Activated CD4-positive, alpha-beta memory T cell treated with anti-CD3 and anti-CD28 coated beads, Interleukin-2, amount 10 ng/mL, durations not matched to agents 7 days and 5 days (primary cell): ENCODE measurements at places on chromosomes 2 and 18. TPM values are rescaled to one million over a fixed set of nuclear protein-coding genes. Genes with fewer than 3 reads are reported as not detected.

EGR4 gene
- not detected for total RNA-seq

ABHD1 gene
- 0.13 TPM for total RNA-seq

HOXD13 gene
- total RNA-seq, result not detected

GRCh38 chr2:207617011-207617671 lies 8.1 kb downstream of the METTL21A start:
- no peak for DNase-seq

- no peak for DNase-seq
Measured at GRCh38 chr18:41992703-41993102, 37.7 kb downstream of the PIK3C3 start.

DNA sequence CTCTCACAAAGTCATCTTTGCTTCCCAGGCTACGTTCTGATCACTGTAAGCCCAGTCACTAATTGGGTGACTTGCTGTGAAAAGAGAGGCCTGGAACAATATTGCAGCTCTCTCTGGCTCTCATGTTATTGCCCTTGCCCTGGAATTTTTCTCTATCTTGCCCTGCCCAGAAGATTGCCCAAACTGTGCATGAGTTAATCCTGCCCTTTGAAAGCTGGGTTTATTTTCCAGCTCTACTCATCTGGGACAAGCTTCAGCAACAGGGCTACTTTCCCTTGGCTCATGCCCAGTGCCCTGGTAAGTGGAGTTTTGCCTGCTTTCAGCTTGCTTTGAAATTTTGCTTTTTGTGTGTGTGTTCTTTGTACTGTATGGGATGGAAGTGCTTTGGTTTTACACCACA lies 6.9 kb upstream of the EHBP1 start:
- no peak for DNase-seq

GRCh38 chr2:219369447-219369861 lies 18.3 kb downstream of the DNPEP start:
- no peak for DNase-seq

KCNG2 gene
- not detected for total RNA-seq

DNA sequence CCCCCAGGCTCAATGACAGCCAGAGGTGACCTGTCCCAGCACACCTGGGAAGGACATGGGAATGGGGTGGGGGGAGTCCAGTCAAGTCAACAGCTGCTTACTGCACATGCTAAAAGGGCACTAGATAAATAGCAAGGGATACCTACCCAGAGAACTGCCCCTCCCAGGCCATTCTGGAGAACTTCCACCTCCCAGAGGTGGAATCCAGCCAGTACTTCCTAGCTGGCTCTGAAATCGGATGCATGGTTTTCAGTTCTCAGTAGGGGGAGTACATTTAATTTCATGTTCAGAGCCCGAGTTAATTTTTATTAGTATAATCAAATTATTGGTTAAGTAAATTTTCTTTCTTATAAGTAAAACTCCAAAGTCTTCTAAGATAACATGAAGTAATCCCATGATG lies 28.9 kb upstream of the ITGA6 start:
- no peak for DNase-seq

UNC50 gene
- 32.8 TPM for total RNA-seq

DNA sequence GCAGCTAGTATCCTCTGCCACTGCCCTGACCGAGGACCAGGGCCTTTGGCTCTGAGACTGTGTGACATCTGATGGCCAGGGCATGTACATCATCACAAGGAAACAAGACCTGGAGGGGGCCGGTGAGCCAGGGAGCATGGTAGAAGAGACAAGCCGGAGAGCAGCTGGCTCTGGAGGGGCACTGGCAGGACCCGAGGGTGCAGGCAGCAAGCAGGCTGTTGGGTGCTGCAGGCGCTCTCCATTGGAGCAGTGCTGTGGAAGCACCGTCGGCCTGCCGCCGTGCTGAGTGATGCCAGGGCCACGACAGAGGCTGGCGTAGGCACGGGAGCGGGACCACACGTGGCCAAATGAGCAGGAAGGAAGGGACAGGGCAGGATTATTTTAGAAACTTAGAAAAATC lies 335.2 kb downstream of the GBX2 start:
- no peak for DNase-seq

TMEM37 gene
- not detected for total RNA-seq

EFHD1 gene
- 2.7 TPM for total RNA-seq

PROC gene
- total RNA-seq, result not detected

GRCh38 chr2:54708584-54709335 lies 14.7 kb upstream of the EML6 start:
- no peak for DNase-seq

GRCh38 chr2:64711252-64711800 lies 57.6 kb upstream of the SERTAD2 start:
- DNase-seq, result no peak

GRCh38 chr18:45363196-45363595 lies 252.1 kb upstream of the SLC14A2 start:
- no peak for DNase-seq

DNA sequence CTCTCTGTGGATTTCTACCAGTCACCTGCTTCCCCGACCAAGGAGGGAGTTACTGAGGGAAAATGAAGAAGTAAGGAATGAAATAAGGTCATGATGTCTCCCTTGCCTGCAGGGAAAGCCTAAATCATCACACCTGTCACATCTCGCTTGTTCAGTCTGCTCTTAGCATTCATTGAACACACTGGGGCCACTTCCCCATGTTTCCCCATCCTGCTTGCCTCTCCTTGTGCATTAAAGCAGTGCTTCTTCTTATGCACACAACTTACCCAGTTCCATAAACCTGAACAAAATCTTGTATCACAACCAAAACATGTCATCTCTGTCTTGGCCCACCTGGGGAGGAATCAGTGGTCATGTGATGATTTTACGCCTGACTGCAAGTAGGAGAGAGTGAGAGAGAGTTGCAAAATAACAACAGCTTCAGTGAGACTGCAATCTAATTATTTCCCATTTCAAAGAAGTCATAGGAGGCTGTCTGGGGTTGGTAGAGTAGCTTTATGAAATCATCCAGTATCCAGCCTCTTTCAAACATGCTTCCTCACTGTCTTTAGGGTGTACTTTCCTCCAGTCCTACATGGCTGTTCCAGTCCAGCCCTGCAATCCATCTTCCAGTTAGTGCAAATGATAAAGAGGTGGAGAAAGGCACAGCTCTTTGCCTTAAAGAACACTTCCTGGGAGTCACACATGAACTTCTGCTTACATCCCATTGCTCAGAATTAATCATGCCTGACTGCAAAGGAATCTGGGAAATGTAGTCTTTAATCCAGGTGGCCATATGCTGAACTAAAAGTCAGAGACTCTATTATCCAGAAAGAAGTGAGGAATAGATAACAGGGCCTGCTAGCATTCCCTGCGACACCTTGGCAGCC lies 220.1 kb downstream of the HAUS1 start:
- no peak for DNase-seq

WDR43 gene
- total RNA-seq, result 47.2 TPM

GRCh38 chr2:233658610-233659009 lies 13.1 kb upstream of the UGT1A9 start:
- no peak for DNase-seq

DNA sequence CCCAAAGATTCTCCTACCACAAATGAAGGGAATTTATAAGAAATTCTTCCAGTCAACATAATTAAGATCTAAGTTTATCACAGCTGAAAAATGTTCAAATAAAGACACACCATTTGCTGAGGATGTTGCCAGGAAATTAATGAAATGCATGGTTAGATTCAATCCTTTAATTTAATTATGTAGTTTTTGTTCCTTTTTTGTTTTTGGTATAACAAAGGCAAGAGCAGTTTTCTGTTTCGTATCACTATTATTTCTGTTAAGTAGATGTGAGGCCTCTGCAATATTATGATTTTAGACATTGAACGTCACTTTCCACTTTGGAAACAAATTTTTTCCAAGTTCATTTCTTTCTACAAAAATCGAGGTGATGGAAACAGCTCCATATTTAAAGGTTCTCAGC lies 440.0 kb downstream of the THSD7B start:
- no peak for DNase-seq

MEP1B gene
- not detected for total RNA-seq

GRCh38 chr2:14550658-14551057 lies 81.9 kb upstream of the LRATD1 start:
- DNase-seq, result no peak

DNA sequence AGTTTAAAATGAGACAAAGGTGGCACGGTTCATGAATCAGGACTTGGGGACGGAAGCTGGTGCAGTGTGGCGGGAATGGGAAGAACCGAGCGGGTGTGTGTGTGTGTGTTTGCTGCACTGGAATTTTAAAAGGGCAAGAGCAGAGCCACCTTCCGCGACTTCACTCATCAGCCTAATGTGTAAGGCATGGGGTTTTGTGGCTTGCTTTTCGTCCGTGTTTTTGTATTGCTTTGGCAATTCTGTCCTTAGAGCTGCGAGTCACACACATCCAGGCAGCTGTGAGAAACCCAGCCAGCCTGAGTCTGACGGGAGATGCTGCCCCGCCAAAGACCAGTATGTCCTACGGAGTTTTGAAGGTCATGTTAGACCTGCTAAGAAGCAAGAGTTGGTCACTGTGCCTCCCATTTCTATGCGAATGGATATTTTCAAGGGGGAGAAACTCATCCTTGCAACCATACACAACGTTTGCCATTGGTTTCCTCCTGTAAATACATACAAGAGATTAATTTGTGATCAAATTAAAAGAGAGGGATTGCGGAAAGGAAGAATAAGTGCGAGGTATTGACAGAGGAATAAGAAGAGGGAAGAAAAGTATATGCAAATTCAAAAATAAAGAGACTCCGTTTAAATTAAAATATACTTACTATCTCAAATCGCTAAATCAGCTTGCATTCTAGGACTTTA lies 665 bp upstream of the CACNB4 start:
- no peak for DNase-seq

DNA sequence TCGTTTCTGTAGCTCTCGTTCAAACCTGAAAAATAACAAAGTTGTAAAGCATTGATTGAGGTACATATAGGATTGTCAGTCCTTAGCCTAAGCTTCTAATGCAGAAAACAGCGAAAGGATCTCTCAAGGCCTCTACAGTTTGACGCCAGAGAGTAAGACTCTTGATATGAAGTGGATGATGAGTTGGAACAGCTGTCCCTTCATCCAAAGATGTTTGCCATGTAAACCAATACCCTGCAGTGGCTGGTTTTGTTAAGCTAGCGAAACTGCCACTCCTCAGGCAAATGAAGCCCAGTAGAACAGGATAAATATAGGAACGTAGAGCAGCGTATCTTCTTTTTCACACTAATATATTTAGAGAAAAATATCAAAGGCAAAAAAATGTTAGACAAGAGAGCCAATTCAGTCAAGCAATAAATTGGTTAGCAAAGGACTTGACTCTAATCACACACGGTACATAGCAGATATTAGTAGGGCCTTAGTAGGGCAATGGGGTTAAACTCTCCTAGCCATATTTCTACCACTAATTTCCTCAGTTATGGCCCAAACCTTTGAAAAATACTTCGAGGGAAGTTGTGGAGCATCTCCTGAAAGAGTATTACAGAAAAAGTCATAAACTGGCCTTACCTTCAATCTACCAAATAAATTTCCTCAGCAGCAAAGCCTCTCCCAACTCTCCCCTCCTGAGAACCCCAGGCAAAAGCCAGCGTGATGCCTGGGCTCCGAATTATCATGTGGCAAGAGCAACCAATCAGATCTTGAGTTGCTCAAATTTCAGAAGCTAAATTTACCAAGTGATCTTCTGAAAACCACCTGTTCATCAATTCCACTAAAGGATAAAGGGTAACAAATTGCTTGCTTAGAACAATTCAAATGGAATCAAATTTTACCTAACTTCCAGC lies at the start of gene NEB:
NEB (minus strand) TSS at position 706 of the 902 bp plus-strand sequence. CDS start 1,320 bp downstream, outside the sequence.
- DNase-seq, result no peak

CLEC4F gene
- total RNA-seq, result not detected

DNA sequence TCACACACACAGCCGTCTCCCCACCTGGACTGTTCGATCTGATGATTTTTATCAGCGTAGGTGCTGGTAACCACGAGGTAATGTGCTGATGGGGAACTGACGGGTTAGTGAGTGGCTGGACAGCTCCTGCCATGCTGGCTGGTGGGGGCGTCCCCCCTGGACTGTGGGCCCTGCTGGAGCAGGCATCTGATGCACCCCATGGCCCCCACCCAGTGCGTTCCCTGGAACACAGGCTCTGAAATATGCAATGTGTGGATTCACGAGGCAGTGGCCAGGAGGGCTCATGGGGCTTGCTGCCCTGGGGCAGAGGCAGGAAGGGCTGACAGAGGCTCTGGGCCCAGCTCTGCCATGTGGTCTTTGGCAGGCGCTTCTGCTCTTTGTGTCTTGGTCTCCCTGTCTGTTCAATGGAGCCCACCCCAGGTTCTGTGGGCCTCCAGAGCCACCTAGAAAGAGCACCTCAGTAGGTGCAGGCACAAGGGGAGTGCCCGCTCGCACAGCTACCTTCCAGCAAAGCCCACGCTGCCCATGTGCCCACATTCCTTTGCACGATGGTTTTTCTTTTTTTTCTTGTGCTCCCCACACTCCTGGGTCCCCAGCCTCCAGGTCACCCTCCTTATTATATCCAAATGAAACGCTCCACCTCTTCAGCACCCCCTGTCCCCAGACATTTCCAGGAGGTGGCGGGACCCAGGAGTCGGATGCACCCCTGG lies 10.3 kb upstream of the PXDN start:
- DNase-seq, result no peak

DYSF gene
- total RNA-seq, result not detected

DNA sequence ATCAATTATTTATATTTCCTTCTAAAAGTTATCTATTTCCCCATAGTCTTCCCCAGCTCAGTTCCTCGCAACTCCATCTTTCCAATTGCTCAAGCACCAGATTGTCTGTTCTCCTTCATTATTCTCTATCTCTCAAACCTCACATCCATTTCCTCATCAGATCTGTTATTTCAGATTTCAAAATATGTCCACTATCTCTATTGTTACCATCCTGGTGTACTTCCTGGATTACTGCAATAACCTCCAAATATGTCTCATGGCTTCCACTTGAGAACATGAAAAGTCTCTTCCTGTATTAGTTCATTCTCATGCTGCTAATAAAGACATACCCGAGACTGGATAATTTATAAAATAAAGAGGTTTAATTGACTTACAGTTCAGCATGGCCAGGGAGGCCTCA lies 641.7 kb upstream of the ZEB2 start:
- DNase-seq, result no peak

GRCh38 chr18:50560681-50561629 lies 1.1 kb downstream of the MAPK4 start:
- DNase-seq, result no peak

UXS1 gene
- total RNA-seq, result 74.4 TPM

DNA sequence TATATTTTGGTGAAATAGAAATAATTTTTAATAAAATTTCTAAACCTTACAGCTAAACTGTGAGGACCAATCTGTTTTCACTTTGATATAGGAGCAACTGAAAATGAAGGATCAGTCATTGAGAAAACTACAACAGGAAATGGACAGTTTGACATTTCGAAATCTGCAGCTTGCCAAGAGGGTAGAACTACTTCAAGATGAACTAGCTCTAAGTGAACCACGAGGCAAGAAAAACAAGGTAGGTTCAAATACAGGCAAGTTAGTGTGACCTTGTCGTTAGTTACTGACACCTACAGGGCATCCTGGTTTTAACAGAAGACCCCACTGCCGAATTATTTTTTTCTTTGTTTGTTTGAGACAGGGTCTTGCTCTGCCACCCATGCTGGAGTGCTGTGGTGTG lies 75.5 kb upstream of the STON1 start:
- DNase-seq, result no peak
